ENCODE measurements at places on chromosomes 12 and 14.
A peak's percentile ranks its signal among the peaks of the same experiment; 100 is the strongest.

DNA sequence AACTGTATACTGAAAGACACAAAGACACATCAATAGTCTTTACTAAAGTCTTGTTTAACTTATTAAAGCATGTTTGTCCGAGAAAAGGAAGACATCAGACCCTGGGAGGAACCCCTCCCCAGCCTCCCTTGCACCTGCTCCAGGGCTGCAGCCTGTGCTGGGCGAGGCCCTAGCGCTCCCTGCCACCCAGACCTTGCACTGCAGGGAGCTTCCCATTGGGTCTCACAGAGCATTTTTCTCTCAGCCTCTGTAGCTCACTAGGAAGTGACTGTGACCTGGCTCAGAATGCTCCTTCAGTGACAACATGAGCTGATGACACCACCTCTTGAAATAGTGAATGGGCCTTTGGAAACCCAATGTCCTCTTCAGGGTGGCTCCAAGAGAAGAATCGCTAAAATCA, 461.2 kb downstream of the TMEM121 start:
- DNase-seq = no peak

- DNase-seq = peak; percentile 74
Measured at GRCh38 chr14:96762650-96763049, 34.5 kb upstream of the VRK1 start.

DNA sequence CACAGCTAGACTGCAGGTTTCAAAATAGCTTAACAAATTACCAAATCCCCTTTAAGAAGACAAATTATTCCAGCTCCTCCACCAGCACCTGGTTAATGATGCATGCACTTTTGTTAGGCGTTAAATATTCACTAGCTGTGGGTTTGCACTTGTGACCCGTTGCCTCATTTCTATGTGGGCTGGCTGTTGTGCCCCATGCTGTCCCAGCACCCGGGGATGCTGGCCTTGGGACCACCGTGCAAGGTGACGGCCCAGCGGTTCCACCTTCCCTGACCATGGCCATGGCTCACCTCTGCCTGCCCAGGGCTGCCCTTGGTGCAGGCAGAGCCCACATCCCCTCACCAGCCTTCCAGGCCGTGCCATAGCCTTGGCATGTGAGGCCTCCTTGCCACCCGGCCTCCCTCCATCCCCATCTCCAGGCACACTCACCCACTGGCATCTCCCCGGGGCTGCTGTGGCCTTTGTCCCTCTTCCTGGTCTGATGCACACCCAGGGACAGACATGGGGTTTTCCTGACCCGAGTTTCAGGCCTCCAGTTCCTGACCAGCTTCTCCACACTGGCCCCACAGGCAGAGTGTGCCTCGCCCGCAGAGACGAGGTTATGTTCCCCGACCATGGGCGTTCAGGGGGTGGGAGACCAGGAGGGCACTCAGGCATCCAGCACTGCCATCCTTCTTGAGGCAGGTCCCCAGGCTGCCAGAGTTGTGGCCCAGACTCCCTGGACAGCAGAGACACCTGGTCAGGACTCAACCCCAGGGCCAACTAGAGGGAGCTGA, 20.3 kb upstream of the C14orf180 start:
- no peak for DNase-seq

- DNase-seq = no peak
Measured at GRCh38 chr12:108324351-108325017, 14.6 kb downstream of the CMKLR1 start.

DNA sequence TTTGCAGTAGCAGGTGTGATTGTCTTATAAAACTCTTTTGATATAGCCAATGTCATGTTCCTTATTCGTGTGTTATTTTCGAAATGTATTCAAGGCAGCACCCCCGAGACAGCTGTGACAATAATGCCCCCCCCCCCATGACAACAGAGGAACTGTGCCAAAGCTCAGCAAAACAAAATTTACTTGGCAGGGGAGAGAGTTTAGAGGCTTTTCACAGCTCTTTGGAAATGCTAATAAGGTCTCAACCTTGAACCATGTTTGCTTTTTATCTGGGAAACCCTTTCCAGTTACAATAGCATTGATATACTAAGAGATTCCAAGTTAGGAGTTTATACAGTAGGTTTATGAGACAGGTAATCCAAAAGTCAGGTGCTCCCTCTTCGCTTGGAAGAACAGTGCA, 56.4 kb upstream of the USP44 start:
- DNase-seq = peak; percentile 78

GRCh38 chr14:24206260-24207103, 986 bp downstream of the TSSK4 start:
- no peak for DNase-seq

- DNase-seq = no peak
Measured at GRCh38 chr14:100902295-100903133, 1.0 kb downstream of the RTL1 start.

- DNase-seq = no peak
Measured at GRCh38 chr12:119850330-119850729, 26.8 kb downstream of the CIT start.

- no peak for DNase-seq
Measured at GRCh38 chr14:103699901-103700752, 15.1 kb downstream of the XRCC3 start.

- no peak for DNase-seq
Measured at GRCh38 chr12:3105690-3106479, 28.7 kb downstream of the TSPAN9 start.

DNA sequence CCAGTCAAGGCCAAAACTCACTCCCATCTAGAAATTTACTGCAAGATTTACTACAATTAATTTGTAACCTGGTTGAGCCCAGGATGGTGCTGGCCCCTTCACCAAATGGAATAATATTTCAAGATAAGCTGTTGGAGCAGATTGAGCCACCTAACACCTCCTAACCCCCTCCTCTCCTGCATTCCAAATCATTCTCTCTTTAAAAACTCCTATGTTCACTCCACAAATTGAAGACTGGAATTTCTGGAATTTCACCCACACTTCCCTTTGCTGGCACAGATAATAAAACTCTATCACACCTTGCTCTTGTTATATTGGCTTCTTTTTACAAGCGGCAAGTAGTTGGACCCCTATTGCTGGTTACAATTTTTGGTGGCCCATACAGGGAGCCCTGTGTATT, 41.7 kb downstream of the MIS18BP1 start:
- no peak for DNase-seq

DNA sequence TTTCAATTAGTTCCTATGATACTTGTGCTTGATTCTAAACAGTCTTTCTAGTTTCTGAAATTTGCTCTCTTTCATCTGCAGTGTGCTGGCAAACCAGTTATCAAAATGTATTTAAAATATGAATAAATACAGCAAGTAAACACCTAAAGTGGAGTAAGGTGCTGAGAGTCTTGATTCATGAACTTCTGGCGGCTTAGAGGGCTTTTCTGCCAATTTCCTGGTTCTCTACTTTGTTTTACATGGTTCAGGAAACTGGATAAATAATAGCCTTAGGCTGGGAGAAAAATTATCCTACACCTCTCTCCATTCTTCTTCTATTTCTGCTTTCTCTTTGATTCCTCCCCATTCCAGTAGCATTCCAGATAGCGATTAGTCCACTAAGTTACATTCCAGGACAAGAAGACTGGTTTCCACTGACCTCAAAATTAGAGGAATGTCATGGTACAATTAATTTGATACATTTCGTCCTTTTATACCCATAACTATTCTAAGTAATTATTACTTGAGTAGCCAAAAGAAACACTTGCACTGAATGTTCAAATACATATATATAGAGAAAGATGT, 14.9 kb downstream of the ATP2B1 start:
- DNase-seq = no peak

- DNase-seq = no peak
Measured at GRCh38 chr12:94954029-94954685, 49.3 kb downstream of the NDUFA12 start.

- no peak for DNase-seq
Measured at GRCh38 chr14:39615352-39615751, 183.1 kb upstream of the FBXO33 start.

- no peak for DNase-seq
Measured at GRCh38 chr14:62123961-62124360, 361.7 kb downstream of the SNAPC1 start.

- no peak for DNase-seq
Measured at GRCh38 chr12:48198672-48198971, 4.5 kb downstream of the OR10AD1 start.

- DNase-seq = no peak
Measured at GRCh38 chr12:66304296-66304900, 2.1 kb downstream of the HELB start.

GRCh38 chr12:116508145-116509121, 50.7 kb upstream of the MAP1LC3B2 start:
- no peak for DNase-seq

DNA sequence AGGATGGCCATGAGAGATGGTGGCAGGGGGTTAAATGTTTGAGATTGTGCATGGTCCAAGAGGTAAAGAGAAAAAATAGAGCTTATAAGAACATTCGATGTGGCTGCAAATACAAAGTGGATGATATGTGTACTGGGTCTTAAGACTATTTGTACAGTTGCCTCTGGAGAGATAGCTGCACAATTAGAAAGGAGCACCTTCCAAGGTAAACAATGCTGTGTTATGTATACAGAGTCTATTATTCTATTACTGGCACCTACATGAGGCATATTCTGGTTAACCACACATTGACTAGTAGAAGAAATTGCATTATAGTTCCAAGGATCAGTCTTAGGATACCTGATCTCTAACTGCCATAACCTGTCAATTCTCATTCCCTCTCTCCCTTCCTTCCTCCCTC, 238.0 kb upstream of the FOXN3 start:
- peak; percentile 68 for DNase-seq

GRCh38 chr12:86241600-86241999, 14.6 kb downstream of the MGAT4C start:
- DNase-seq = no peak

DNA sequence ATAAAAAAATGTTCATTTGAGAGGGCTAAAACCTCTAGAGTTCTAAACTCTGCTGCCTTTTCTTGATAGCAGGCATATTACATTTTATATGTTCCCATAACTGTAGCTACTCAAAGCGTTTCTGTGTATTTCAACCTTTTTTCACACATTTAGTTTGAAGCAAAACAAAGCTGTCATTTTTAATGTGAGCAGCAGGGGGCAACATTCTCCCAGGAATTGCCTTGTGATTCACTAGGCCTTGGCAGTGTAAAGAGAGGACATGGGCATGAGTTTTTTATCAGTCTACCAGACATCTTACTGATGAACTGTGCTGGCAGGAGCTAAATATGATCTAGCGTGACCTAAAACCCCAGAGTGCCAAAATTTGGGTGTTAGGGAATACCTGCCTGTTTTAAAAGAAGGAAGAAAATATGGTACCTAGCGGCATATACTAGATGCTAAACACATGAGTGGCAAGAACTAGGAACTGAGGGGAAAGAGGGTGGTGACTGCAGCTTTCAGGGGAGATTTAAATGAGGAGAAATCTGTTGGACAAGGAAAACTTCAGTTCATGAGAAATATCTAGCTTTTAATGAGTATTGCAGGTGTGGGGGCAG, 65.3 kb downstream of the IFT43 start:
- DNase-seq = no peak

DNA sequence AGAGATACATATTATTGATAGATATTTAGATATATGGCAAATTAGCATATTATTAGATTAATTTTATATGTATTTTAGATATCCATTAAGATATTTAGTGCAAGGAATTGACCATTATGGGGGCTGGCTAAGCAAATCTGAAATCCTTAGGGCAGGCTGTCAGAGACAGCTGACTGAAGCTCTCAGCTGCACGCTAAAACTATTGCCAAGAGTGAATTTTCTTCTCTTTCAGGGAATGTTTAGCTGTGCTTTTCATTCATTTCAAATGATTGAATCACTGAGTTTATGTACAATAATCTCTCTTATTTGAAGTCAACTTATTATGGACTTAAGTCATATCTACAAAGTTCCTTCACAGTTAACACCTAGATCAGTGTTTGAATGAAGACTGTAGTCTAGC, 566.5 kb downstream of the LRFN5 start:
- DNase-seq = no peak

- no peak for DNase-seq
Measured at GRCh38 chr14:26766726-26767125, 168.9 kb upstream of the NOVA1 start.

DNA sequence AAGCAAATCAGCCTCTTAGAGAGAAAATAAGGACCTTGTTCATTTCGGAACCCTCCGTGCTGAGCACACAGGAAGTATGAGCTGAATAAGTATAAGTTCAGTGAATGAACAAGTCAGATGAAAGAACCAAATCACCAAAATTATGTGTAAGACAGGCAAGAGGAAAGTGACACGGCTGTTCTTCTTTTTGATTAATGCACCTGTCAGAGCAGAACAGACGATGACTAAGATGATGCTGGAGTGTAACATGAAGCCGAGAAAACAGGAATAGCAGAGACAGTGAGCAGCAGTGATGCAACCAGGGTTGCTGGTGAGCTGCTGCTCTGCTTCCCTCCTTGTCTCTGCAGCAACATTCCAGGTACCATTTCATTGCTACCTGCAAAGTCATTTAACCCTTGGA, 861.1 kb downstream of the GALC start:
- no peak for DNase-seq

DNA sequence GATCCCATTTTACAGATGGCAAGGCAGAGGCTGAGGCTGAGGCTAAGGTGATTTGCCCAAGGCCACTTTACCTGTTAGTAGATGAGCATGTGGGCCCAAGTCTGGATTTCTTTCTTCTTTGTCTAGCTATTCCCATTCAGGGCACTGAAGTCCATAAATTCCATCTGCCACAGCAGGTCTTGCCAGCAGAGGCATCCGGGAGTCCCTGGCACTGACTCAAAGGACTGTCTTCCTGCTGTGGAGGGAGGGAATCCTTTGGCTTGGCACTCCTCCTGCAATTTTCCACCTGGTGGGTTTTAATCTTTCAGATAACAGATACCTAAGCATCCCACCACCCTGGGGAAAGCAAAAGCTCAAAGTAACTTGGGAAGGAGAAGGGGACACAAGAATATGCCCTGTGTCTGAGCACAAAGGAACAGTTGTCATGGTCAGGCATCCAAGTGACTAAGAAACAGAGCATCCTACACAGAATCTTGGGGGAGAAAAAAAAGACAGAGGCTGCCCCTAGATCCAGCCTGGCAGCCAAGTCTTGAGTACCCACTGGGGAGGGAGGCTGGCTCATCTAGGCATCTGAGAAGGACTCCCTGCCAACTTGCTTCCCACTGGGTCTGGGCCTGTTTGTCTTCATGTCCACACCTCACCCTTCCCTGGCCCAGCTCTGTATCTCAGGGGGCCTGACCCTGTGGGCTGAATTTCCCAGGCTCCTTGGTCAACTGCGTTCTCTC, 35.6 kb upstream of the CMKLR1 start:
- no peak for DNase-seq

- no peak for DNase-seq
Measured at GRCh38 chr14:78292003-78292402, 121.8 kb downstream of the NRXN3 start.

Data from DMS153 (cell line).